ENCODE measurements at places on chromosomes 2 and 18.

DNA sequence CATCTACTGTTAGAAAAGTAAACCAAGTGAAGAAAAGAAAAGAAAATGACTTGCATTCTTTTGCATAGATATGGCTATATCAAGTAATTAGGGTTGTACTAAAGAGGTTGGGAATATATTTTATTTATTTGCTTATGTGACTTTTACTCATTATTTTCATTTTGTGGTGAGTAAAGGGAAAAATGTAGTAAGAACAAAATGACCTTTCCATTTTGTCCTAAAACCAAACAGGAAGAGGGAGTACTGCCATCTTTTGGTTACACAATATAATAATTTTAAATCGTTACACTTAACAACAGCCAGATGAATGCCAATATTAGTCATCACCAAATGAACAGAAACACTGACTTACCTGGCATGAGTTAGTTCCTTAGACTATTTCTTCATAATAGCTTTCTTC, 47.3 kb upstream of the NDUFV2 start:
- no peak for DNase-seq

DNA sequence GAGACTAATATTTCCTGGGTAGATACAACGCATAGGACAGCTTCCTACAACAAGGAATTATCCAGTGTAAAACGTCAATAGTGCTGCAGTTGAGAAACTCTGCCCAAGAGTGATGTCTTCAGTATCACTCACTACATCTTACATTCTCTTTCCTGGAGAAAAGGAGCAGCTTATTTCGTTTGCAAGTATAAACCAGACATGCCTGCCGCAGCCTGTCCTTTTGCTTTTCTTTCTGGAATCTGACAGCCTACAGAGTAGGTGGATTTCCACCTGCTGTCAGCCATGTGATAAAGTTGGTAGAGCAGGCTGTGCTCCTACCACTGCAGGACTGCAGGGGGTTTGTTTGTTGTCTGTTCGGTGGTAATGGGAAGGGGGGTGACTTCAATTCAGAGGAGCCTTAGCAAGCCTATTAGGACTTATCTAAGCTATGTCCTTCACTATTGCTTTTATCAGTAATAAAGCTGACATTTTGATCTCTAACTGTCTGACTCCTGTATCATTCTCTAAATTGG, 439.1 kb downstream of the GRB14 start:
- DNase-seq: no peak

GRCh38 chr2:58918141-58918540, 677.0 kb upstream of the FANCL start:
- no peak for DNase-seq

DNA sequence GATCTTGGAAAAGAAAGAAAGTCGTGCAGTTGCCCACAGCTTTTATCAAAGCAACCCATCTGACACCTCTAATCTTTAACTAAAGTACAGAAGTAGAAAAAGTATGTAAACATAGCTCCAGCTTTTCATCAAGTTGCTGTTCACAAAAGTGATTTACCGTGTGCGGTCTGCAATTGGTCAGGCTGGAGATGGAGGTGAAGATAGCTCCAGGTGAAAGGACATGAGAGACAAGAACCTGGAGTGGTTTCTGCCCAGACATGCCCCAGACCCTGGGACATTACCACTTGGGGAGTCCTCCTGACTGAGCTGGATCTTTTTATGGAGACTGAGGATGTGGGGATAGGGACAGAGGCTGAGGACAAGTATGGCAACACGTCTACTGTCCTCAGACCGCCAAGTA, 82.7 kb downstream of the LAMA1 start:
- DNase-seq: no peak
